ENCODE measurements at places on chromosomes 5 and 9. TPM values are rescaled to one million over a fixed set of nuclear protein-coding genes. Genes with fewer than 3 reads are reported as not detected.

GRCh38 chr9:4756420-4756819, 15.4 kb upstream of the AK3 start:
- no peak for DNase-seq

DNA sequence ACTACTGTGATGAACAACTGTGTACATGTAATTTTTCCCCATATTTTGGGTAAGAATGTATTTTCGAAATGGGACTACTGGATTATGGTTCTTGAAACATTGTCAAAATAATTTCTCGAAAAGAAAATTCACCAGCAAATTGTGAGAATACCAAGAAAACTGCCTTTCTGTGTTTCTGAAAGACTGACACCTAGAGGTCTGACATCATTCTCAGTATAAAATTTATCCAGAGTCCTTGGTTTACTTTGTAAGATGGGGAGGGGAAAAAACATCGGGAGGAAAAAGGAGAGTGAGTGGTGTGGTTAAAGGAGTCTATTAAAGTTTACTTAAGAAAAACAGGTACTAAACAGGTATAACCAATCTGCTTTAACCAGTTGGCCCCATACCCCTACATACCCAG, 149.2 kb downstream of the CEP120 start:
- no peak for DNase-seq

MFAP3 gene
- polyA plus RNA-seq: 19.5 TPM

DNA sequence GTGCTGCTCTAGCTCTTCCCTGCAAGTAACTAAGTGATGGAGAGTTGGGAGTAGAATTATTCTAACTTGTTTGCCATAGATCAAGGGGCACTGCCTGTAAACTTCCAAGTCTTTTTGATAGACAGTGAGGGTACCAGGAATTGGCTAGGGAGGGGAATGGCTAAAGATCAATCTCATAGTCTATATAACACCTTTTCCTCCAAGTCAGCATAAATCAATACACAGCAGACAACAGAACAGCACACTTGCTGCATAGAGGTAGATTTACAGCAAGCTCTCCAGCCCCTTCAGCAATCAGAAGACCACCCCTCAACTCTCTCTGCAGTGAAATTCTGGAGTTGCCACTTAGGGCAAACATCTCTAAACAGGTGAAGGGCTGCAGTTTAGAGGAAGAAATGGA, 643.5 kb upstream of the KLF4 start:
- no peak for DNase-seq

MARCOL gene
- polyA plus RNA-seq: not detected

DNA sequence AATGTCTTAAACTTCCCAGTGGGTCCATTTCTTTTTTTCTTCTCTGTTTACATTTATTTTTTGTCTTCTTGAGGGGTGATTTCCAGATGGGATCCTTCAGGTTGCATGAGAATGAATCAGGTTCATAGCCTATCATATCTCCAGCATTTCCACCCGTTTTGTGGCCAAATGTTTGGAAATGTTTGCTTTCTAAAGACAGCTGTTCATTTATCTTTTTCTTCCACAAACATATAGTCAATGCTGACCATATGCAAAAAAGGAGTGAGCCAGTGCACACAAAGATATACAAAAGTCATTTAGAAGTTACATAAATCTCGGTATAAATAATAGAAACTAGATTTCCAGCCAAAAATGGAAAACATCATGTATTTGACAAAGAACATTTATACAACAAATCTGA, 71.6 kb upstream of the STC2 start:
- no peak for DNase-seq

DNA sequence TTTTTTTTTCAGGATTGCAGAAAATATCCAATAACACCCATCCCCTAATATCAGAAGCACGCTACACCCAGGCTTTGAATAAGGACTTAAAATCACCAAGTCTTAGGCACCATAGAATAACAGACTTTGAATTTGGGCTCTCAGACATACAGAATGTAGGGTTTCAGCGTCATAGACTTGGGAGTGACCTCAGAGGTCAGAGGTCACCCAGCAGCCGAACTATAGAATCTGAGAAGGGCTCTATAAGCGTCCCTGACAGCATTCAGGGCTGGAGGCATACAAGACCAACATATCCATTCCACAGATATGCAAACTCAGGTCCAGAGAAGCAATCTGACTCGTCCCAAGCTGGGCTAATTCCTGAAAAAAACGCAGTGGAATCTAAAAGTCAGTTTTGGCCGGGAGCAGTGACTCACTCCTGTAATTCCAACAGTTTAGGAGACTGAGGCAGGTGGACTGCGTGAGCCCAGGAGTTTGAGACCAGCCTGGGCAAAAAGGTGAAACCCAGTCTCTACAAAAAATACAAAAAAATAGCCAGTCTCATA, 34.7 kb downstream of the SLC6A7 start:
- no peak for DNase-seq

- DNase-seq: no peak
These were observed 73.0 kb upstream of the SNX2 start for GRCh38 chr5:122701640-122702523.
